ENCODE measurements at places on chromosomes 1 and 21. TPM values are rescaled to one million over a fixed set of nuclear protein-coding genes. Genes with fewer than 3 reads are reported as not detected.

Gene NCF2
- 14.3 TPM for total RNA-seq

Gene CD1B
- total RNA-seq: not detected

Gene CNKSR1
- total RNA-seq: 1.8 TPM

Gene NES
- not detected for total RNA-seq

Gene KCND3
- total RNA-seq: not detected

Gene C8B
- total RNA-seq: not detected

Gene ARHGEF19
- total RNA-seq: 5.9 TPM

Gene FAM163A
- 0.10 TPM for total RNA-seq

Gene CHTOP
- 88.2 TPM for total RNA-seq

Gene AQP10
- not detected for total RNA-seq

Gene KCNK2
- total RNA-seq: not detected

Gene PIP5K1A
- total RNA-seq: 72.6 TPM

All from activated naive CD4-positive, alpha-beta T cell treated with anti-CD3 and anti-CD28 coated beads for 36 hours (primary cell).